ENCODE measurements at places on chromosomes 6 and 20. TPM values are rescaled to one million over a fixed set of nuclear protein-coding genes. Genes with fewer than 3 reads are reported as not detected.

SCRT2 gene
- total RNA-seq, result not detected

UNC5CL gene
- total RNA-seq, result not detected

ZNF335 gene
- 9.9 TPM for total RNA-seq

TBC1D7 gene
- 10.2 TPM for total RNA-seq

KIF13A gene
- total RNA-seq, result 56.1 TPM

COL12A1 gene
- 534 TPM for total RNA-seq

PTP4A1 gene
- 24.9 TPM for total RNA-seq

CRISP1 gene
- not detected for total RNA-seq

FRS3 gene
- 2.7 TPM for total RNA-seq

CCN6 gene
- not detected for total RNA-seq

GABRR1 gene
- total RNA-seq, result not detected

CPXM1 gene
- 15.0 TPM for total RNA-seq

MAS1 gene
- total RNA-seq, result not detected

GTF2H4 gene
- 9.2 TPM for total RNA-seq

TRIM31 gene
- not detected for total RNA-seq

SNAI1 gene
- total RNA-seq, result 5.5 TPM

REV3L gene
- 95.8 TPM for total RNA-seq

VIP gene
- total RNA-seq, result 3.2 TPM

BPIFB1 gene
- not detected for total RNA-seq

BHLHE23 gene
- not detected for total RNA-seq

TPX2 gene
- total RNA-seq, result 4.4 TPM

PAX1 gene
- not detected for total RNA-seq

IL17A gene
- not detected for total RNA-seq

PPP1R14C gene
- total RNA-seq, result not detected

RBPJL gene
- total RNA-seq, result not detected

MED20 gene
- 8.6 TPM for total RNA-seq

GJA1 gene
- total RNA-seq, result 173 TPM

GINS1 gene
- 0.16 TPM for total RNA-seq

MYLK2 gene
- not detected for total RNA-seq

DNAH8 gene
- total RNA-seq, result not detected

HLA-DOA gene
- total RNA-seq, result 7.6 TPM

OLIG3 gene
- not detected for total RNA-seq

DEFB124 gene
- total RNA-seq, result not detected

SIRT5 gene
- 9.0 TPM for total RNA-seq

PSORS1C2 gene
- total RNA-seq, result not detected

ABHD16B gene
- not detected for total RNA-seq

PDYN gene
- total RNA-seq, result not detected

STX16 gene
- 112 TPM for total RNA-seq

HLA-DPA1 gene
- total RNA-seq, result 354 TPM

TRAPPC3L gene
- total RNA-seq, result not detected

SUPT3H gene
- 9.0 TPM for total RNA-seq

KCNK5 gene
- total RNA-seq, result 3.0 TPM

OPRM1 gene
- total RNA-seq, result not detected

GCM1 gene
- total RNA-seq, result not detected

Measured in subcutaneous adipose tissue (tissue), 4 donors.